ENCODE measurements at places on chromosomes 3 and 15.

DNA sequence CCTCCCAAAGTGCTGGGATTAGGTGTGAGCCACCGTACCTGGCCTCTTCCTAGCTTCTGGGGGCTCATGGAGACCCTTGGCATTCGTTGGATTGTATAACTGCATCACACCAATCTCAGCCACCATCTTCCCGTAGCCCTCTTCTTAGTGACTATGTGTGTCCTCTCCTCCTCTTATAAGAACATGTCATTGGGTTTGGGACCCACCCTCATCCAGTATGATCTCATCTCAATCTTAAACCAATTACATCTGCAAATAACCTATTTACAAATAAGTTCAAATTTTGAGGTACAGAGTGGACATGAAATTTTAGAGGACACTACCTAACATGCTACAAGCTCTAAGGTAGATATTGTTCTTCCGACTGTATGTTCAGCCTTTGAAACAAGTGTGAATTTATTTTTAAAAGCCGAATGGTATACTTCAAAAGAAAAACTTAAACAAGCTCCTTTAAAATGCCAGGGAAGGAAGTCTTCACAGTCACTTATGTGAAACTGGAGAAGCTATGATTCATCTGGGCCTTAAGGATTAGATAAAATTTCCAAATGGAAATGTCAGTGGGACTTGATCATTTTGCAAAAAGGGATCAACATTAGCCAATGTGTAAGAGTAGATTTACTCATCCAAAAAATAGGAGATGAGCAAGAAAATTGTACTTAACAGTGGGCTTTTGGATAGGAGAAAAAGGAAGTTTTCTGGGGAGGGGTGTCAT is 225.7 kb downstream of the MEX3B start:
- DNase-seq = no peak

- DNase-seq = no peak
Observed at GRCh38 chr3:196063049-196063448, 18.8 kb downstream of the TFRC start.

GRCh38 chr3:60935709-60936108 is 315.5 kb downstream of the FHIT start:
- DNase-seq = peak; percentile 35

- DNase-seq = peak; percentile 65
Observed at GRCh38 chr3:158802409-158803268, 785 bp downstream of the MFSD1 start.

- DNase-seq = no peak
Observed at GRCh38 chr15:99385005-99385669, 133.9 kb downstream of the LRRC28 start.

DNA sequence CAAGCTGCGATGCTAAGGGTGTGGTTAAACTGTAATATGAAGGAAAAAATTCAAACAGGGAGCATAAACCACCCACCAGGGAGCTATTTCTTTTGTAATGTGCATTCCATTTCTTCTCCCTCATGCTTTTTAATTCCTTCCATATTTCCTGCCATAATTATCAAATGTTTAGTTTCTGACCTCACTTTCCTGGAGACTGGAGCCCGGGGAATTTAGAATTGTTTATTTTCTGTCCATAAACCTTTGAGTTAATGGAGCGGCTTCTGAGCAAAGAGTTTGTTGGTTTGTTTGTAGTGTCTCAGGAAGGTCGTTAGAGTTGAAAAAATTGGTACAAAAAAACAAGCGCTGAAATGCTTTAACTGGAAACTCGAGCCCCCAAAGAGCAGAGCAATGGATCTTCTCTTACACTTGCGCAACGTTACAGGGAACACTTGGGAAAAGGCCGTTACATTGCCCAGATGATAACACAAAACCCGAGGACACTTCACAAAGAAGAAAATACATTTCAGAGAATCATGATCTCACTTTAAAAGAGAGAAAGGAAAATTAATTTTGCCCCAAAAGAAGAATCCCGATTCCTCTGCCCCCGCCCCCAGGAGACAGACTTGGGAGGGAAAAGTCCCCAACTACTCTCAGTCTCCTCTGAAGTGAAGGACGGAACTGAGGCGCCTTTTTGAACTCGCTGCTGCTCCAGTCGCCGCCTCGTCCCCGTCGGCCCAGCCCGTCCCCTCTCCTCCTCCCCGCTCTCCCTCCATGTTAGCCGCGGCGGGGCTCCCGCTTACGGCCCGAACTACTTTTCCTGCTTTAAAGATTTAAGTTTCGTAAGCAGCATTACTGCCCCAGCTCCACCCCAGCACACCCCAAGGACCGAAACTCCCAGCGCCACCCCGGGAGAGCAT is 842 bp downstream of the FSTL1 start:
- peak; percentile 4 for DNase-seq

- peak; percentile 6 for DNase-seq
Observed at GRCh38 chr3:161508852-161509477, 12.4 kb downstream of the OTOL1 start.

DNA sequence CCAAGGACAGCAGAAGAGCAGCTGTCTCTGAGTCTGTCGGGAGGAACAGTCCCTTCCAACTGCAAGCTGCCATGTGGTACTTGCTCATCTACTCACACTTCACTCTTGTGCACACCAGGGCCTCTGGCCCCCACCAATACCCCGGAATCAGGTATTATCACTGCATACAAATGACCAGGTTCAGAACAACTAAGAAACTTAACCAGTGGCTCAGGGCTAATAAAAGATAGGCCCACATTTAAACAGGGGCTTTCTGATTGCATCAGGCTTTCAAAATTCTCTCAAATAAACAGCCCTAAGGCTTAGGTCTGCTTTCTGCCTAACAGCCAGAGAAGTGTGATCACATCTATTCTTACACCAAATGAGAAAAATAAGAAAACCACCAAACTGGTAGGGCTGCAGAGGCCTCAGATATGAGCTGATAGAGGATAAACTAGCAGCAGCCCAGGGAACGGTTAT is 20.7 kb downstream of the CCDC12 start:
- DNase-seq = no peak

DNA sequence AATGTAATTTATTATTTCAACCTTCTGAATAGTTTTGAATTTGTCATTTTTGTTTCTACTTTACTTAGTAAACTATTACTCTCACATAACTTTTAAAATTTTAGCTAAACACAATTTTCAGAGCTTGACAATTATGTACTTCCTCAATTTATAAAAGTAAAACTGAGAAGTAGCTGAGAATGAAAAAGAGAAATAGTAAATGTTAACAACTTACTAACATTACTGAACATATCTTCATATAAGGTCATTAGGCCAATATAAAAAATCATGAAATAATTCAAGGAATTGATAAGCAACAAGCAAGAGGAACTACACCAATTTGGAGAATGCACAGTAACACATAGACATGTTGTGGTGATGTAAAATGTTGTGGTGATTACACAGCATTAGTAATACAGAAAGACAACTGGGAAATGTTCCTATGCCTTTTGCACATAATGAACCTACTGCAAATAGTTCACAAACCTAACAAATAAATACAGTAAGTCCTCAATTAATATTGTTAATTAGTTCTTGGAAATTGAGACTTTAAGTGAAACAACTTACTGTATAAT is 137.9 kb downstream of the CBLB start:
- DNase-seq = peak; percentile 64

DNA sequence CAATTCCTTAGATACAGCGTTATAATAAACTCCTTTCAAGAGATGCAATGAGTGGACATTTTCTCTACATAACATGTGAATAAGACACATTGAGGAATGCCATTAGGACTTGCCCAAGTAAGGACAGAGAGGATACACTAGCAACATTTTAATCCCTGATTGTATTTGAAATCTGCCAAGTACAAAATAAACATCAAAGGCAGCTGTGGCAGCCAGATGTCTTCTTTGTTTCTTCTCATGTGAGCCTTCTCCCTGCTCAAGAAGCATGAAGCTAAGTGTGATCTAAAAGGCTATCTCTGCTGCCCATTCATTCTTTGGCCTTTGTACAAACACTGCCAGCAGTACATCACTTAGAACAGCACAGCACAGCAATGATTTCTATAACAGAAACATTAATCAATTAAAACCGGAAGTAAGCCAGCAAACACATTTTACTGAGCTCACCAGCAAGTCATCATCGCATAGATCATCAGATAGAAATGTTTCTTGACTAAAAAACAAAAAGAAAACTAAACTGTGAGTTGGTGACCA is 364.0 kb downstream of the CNTN6 start:
- no peak for DNase-seq

- no peak for DNase-seq
Observed at GRCh38 chr3:102398176-102398575, 36.6 kb upstream of the ZPLD1 start.

- DNase-seq = no peak
Observed at GRCh38 chr3:177379045-177379444, 181.8 kb upstream of the TBL1XR1 start.

- no peak for DNase-seq
Observed at GRCh38 chr3:172782235-172782634, 31.7 kb downstream of the ECT2 start.

DNA sequence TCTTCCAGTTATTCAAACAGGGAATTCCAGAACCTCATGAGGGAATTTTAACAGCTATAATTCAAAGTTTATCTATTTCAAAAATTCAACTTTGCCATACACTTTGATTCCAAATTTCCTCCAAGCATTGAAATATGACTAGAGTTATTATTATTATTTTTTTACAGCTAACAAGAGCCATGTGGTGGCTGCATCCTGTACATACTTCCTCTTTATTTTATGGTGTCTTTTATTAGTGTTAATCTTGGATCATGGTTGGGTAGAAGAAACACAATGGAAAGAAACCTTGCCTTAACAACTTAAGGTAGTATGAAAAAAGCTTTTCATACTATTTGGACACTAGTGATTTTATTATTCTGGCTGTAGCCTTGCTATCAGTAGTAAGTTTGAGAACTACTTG is 52.7 kb downstream of the TFG start:
- DNase-seq = no peak

GRCh38 chr15:96702589-96702988 is 372.1 kb downstream of the NR2F2 start:
- no peak for DNase-seq

DNA sequence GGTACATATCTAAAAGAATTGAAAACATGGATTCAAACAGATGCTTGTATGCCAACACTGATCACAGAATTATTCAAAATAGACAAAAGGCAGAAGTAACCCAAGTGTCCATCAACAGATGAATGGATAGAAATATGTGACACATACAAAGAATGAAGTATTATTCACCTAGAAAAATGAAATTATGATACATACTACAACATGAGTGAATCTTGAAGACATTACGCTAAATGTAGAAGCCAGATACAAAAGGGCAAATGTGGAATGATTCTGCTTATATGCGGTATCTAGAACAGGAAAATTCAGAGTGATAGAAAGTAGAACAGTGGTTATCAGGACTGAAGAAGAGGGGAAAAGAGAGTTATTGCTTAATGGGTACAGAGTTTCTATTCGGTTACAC is 26.2 kb upstream of the SLC12A8 start:
- DNase-seq = peak; percentile 17

DNA sequence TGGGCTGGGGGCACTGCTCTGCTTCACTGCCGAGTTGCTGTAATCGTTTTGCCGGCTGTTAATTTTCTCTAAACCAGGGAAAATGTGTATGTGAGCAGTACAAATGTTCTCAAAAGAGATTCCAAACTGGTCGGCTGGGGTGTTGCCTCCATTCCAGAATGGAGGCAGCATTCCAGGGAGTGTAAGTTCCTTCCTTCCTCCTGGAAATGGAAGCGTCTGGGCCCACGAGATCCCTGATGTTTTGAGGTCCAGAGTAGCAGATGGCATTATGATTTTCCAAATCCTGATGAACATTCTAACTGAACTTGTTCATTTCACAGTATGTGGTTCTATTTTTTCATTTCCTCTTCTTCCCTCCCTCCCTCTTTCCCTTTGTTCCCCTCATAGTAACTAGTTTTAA is 64.4 kb upstream of the SKOR1 start:
- no peak for DNase-seq

- DNase-seq = peak; percentile 1
Observed at GRCh38 chr3:161770484-161771386, 274.1 kb downstream of the OTOL1 start.

GRCh38 chr3:155870945-155871745 is 695 bp downstream of the GMPS start:
- DNase-seq = no peak

DNA sequence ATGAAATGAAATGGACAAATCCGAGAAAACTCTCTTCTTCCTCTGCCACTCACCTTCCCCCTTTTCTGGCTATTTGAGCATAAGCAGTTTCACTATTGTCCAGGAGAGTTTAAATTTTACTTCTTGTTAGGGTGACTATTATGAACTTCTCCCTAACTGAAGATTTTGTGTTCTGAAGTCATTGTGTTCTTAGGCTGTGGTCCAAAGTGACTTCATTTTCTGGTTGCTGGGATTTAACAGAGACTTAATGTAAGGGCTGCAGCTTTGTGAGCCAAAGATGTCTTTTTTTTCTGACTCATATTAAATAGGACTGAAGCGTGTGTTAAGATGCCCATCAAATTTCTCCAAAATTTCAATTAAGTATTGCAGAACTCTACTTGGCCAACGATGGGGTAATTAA is 46.5 kb upstream of the FSTL1 start:
- DNase-seq = no peak

- DNase-seq = peak; percentile 25
Observed at GRCh38 chr3:60594025-60594424, 657.2 kb downstream of the FHIT start.

- no peak for DNase-seq
Observed at GRCh38 chr15:50953302-50953701, 44.8 kb downstream of the AP4E1 start.

- DNase-seq = no peak
Observed at GRCh38 chr3:55170444-55170843, 242.6 kb upstream of the LRTM1 start.

- DNase-seq = peak; percentile 64
Observed at GRCh38 chr3:141407825-141408224, 39.5 kb downstream of the ZBTB38 start.

- DNase-seq = peak; percentile 48
Observed at GRCh38 chr3:138328341-138328740, 1.3 kb downstream of the NME9 start.

GRCh38 chr15:50675535-50676144 is 11.0 kb downstream of the TRPM7 start:
- peak; percentile 17 for DNase-seq

- DNase-seq = no peak
Observed at GRCh38 chr3:50241163-50241562, 5.2 kb downstream of the GNAI2 start.

- no peak for DNase-seq
Observed at GRCh38 chr3:59894425-59895121, 844.7 kb upstream of the CFAP20DC start.

DNA sequence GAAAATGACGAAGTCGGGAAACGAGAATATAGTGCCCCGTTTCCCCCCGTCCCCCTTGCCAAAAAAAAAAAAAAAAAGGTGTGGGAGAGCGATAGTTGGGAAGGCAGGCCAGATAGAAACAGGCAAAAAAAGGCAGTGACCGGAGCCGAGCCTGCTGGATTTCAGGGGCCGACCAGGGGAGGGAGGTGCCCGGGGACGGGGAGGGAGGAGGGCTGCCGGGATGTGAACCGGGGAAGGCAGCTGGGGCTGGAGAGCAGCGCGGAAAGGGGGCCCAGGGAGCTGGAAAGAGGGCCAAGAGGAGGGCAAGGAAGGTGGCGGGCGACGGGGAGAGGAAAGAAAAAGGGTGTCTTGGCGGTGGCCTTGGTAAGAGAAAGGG is 837 bp downstream of the LRRN1 start:
- no peak for DNase-seq

GRCh38 chr3:177894081-177894728 is 642.0 kb upstream of the KCNMB2 start:
- no peak for DNase-seq
